ENCODE measurements at places on chromosomes 3 and 15. TPM values are rescaled to one million over a fixed set of nuclear protein-coding genes. Genes with fewer than 3 reads are reported as not detected.

DNA sequence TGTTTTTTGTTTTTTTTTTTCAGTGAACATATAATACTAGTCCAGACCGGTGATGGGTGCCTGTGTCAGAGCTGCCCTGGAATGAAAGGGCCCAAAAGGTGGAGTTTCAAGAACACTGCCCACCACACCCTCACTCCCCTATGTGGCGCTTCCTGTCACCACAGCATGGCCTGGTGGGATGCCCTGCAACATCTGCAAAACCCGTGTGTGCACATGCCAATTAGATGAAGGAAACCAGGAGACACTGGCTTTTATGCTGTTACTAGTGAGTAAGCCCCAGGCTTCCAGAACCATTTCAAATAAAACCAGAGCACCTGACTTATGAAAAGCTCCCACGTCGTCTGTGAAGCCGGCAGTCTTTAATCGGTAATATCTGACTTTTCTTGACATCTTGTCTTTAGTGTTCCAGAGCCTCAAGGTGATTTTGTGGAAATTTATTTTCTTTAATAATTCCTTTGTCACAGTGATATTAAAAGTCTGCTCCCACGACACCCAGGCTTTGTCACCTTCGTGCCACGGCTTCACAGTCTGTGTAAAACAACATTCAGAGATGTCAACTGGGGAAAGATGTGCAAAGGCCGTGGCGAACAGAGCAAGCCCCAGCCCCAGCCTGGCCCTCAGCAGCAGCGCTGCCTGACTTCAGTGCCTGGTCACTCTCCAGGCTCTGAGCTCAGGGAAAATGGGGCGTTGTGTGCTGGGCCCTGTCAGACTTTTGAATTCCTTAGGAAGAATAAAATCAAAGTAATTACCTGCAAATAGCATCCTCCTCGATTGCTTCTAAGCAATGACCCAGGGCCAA lies 6.4 kb downstream of the CFAP92 start:
- DNase-seq: no peak

GRCh38 chr3:139491966-139492365 lies 15.7 kb upstream of the RBP2 start:
- DNase-seq: no peak

GRCh38 chr3:25257026-25257425 lies 171.0 kb upstream of the RARB start:
- DNase-seq: no peak

GRCh38 chr3:69511361-69511760 lies 125.5 kb upstream of the FRMD4B start:
- no peak for DNase-seq

GRCh38 chr3:190205739-190206138 lies 85.0 kb upstream of the P3H2 start:
- no peak for DNase-seq

DNA sequence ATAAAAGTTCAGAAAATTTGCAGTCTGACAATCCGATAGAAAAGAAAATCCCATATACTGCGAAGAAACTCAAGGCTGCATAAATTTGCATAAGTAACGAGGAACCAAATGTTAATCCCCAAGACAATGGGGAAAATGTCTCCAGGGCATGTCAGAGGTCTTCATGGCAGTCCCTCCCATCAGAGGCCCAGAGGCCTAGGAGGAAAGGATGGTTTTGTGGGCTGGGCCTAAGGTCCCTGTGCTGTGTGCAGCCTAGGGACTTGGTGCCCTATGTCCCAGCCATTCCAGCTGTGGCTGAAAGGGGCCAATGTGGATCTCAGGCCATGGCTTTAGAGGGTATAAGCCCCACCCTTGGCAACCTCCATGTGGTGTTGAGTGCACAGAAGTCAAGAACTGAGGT lies 21.3 kb upstream of the CCR4 start:
- no peak for DNase-seq

- no peak for DNase-seq
These were observed 68.0 kb upstream of the HES1 start for GRCh38 chr3:194067949-194068362.

DNA sequence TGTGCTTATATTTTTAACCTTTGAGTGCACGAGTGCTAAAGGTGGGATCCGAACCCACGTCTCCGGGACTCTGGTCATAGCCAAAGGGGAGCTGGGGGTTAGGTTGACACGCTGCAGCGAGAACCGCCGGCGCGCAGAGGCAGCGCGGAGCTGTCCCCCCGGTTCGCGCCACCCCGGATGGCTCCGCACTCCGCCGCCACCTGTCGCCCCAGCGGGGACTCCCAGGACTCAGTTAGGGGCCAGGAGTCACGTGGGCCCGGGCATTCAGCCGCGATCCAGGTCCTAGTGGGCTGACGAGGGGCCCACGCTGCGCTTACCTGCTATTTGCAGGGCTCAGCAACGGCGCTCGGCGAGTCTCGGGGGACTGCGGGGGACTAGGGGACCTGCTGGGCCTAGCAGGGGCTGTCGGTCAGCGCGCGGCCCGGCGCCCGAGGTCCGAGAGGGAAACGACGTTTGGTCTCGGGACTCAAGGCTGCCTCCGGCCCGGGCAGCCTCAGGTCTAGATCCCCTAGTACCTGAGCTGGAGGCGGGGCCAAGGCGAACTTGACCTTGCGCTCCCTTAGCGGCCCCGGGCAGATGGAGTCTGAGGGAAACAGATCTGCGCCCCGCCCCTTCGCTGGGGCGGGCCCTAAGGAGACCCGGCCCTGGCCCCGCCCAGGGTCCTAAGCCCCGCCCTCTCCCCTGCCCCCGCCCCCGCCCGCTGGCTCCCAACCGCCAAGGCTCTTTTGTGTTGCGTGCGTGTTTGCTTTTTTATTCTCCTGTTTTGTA lies at the start of gene NMNAT3:
TSS of gene NMNAT3 (minus strand) at position 585 of the 768 bp plus-strand sequence. CDS start 50,248 bp downstream, outside the sequence.
- DNase-seq: peak; percentile 96

DNA sequence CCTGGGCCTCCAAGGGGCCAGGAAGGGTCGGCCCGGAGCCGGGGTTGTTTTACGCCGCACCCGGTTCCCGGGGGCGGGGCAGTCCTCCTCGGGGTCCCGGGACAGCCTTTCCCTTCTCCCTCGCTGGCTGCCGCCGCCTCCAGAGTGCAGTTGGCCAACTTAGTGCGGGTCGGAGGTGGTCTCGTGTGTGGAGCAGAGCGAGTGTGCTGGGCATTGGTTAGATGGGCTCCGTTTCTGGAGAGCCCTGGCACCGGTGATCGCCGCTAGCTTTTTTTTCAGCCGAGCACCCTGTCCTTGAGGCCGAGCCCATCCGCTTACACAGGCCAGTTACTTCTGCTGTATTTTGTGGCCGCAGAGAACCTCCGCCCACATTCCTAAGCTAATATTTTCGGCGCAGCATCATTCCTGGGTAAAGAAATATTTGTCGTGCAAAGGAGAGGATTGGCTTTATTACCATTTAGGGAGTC lies 585 bp downstream of the KIF23 start:
- DNase-seq: peak; percentile 37

- no peak for DNase-seq
These were observed 25.8 kb downstream of the CHRM5 start for GRCh38 chr15:33994005-33994615.

- no peak for DNase-seq
These were observed 97.7 kb downstream of the TP63 start for GRCh38 chr3:189728915-189729314.

DNA sequence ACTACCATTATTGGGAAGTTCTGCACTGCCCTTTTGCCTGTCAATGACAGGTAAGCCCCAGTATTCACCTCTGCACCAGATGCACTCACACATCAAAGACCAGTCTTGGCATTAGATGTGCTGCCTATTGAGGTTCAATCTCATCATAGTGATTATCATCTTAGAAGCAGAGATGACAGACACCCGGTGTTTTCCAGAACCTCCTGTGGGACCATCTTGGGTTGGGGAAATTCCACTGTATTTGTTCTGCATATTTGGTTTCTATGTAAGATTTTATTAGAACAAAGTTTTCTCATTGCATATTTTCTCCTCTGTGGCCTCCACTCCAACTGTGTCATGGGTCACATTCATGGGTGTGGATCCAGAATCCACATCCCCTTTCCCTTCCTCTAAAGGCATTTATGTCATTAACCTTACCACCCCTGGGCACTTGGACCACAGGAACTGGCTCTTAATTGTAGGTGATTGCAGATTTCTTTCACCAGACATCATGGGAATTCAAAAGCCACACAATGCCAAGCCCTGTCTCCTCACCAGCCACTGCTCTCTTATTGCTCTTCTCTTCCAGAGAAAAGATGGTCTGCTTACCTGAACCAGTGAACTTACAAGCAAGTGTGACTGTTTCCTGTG lies 31.2 kb downstream of the PLA1A start:
- no peak for DNase-seq

GRCh38 chr3:135191708-135192107 lies 396.6 kb downstream of the EPHB1 start:
- no peak for DNase-seq

GRCh38 chr3:107973961-107974360 lies 116.9 kb downstream of the CD47 start:
- DNase-seq: no peak

DNA sequence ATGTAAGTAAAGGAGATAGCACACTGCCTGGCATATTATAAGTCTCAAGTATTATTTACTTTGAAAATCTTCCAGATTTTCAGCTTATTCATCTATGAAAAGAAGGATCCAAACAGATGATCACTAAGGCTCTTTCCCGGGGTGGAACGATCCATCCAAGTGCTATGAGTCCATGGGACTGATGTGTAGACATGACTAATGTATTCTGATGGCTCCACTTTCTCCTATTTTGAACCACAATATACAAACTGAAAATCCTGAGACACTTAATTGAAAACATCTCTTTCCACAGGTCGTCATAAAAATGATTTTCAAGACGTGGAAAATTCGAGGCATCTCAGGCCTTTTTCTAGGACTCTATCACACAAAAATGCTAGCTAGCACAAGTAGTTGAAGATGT lies 33.4 kb upstream of the CHRM5 start:
- DNase-seq: no peak

DNA sequence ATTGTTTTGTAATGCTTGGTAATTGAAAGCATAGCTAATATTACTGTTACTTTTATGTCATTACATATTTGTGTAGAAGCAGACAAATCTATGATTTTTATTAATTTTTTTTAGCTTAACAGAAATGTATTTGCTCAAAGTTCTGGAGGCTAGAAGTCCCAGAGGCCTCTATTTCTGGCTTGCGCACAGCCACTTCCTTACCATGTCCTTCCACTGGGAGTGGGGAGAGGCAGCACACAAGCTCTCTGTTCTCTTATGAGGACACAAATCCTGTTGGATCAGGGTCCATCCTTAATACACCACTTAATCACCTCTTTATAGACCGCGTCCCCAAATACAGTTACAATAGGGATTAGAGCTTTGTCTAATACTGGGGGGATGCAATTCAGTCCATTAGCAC lies 1061.4 kb downstream of the OTOL1 start:
- no peak for DNase-seq

GRCh38 chr3:30639937-30640336 lies 33.5 kb downstream of the TGFBR2 start:
- no peak for DNase-seq

DNA sequence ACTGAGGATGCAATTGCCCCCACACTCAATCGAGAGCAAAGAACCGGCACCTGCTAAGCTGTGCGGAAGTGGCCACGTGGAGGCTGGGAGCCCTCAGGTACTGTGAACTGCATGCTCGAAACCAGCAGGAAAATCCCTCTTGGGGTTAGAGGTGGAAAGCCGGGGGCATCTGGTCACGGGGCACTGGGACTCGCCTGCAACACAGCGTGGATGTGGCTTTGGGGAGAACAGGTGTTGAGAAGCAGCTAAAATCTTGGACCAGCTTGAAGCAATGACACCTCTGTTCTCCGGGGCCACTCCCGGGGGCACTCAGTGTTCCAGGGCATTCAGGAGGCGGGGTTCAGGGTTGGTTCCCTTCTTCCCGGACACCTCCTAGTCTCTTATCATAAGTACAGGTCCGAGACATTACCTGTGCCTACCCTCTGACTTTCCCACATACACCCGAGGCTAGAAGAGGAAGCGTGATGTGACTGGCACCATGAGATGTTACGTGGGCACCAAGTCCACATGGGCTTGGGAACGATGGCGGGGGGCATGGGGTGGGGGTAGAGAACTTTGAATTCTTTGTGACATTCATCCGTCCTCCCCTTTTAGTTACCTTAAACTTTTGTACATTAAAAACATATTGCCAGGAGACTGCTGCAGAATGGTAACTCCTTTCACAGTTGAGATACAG lies 172.0 kb downstream of the ADAMTS17 start:
- DNase-seq: no peak

GRCh38 chr15:31483986-31484951 lies 157.6 kb downstream of the KLF13 start:
- DNase-seq: peak; percentile 18

- DNase-seq: peak; percentile 73
These were observed at the start of gene CELF6 for GRCh38 chr15:72319985-72320671. TSS of gene CELF6 (minus strand) at chr15:72320157. CDS start at chr15:72319874, 283 bp downstream.

DNA sequence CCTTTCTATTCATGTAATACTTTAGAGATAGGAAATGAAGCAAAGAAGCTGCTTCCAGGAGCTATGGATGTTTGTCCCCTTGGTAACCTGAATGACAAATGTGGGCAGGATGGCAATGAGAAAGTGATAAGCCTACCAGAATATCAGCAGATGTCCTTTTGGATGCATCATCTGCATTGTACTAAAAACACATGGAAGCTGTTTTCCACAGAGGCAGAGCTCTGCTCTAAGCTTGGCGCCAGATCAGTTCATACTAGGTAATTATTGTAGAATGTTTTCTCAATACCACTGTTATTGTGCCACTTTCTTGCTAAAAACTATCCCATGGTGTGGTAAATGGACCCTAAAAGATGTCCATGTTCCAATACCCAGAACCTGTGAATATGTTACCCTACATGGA lies 100.2 kb downstream of the DTWD1 start:
- no peak for DNase-seq

DNA sequence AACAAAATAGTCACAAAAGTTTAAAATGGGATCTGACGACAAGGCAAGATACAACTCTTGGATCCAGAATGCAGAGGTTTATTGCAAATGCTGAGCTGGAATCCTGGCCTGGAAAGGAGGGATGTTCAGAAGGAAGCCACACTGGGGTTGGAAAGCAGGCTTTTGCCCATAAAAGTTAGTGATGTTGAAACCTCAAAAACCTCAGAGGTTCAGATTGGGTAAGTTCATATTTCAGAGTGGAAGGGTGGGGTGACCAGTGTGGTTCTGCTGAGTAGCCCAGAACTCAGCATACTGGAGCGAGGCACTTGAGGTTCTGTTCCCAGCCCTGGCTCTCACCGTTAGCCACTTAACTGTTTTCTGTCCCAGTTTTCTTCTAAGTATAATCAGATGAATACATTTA lies 114.0 kb upstream of the OSTN start:
- no peak for DNase-seq

GRCh38 chr3:187112934-187113793 lies 26.1 kb downstream of the RPL39L start:
- DNase-seq: no peak

- DNase-seq: no peak
These were observed 357.2 kb downstream of the CLSTN2 start for GRCh38 chr3:140292170-140292569.

Gene CCDC39
- total RNA-seq: not detected

Gene CIB2
- 6.8 TPM for total RNA-seq

Gene ASB7
- 17.8 TPM for total RNA-seq

Gene TMEM212
- not detected for total RNA-seq

Gene PARP3
- total RNA-seq: 18.0 TPM

Gene MYRIP
- 6.3 TPM for total RNA-seq

Gene CEMIP
- 2.1 TPM for total RNA-seq

Gene GPD1L
- total RNA-seq: 70.3 TPM

Gene MRAS
- total RNA-seq: 4.5 TPM

Gene PIK3CB
- 51.5 TPM for total RNA-seq

Gene JAGN1
- 43.7 TPM for total RNA-seq

Gene WDR76
- 20.7 TPM for total RNA-seq

Gene TP63
- total RNA-seq: not detected

Gene NAALADL2
- total RNA-seq: 8.5 TPM

Gene SKOR1
- 0.19 TPM for total RNA-seq

Gene SMCO1
- not detected for total RNA-seq

Gene TMCO5A
- total RNA-seq: not detected

Gene P3H2
- 22.2 TPM for total RNA-seq
